Activated T-cell treated with anti-CD3 and anti-CD28 coated beads for 24 hours (primary cell): ENCODE measurements at places on chromosomes 1 and 21.

DNA sequence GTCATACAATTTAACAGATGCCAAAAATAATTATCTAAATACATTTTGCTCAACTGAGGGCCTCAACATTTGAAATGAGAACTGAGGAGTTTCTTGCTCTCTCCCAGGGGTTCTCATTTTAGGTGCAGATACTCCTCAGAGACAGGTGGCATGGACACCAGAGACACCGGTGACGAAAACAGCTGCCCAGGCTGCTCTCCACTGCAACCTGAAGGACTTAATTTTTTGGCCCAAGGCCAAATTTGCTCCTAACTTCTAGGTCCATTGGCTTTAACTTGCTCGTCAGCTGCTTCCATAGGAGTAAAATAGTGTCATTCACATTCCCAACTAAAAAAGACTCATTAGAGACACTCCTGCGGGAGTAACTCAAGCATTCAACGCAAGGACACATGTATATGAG lies 87.0 kb downstream of the NRIP1 start:
- DNase-seq: no peak

DNA sequence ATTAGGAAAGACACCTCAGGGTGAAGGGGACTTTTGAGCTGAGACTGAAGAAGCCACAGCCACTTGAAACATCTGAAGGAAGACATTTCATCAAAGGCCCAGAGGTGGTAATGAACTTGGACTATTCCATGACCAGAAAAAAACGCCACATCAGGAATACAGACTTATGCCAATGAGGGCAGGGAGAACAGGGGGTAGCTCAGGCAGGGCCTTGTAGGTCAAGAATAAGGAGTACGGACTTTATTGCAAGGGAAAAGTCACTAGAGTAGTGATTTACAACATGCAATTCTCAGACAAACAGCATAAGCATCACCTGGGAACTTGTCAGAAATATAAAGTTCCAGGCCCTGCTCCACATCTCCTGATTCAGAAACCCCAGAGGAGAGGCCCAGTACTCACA lies 11.8 kb downstream of the TP53BP2 start:
- DNase-seq: no peak

- DNase-seq: no peak
These were observed 910 bp downstream of the RUNX1 start for GRCh38 chr21:35048183-35048601.

DNA sequence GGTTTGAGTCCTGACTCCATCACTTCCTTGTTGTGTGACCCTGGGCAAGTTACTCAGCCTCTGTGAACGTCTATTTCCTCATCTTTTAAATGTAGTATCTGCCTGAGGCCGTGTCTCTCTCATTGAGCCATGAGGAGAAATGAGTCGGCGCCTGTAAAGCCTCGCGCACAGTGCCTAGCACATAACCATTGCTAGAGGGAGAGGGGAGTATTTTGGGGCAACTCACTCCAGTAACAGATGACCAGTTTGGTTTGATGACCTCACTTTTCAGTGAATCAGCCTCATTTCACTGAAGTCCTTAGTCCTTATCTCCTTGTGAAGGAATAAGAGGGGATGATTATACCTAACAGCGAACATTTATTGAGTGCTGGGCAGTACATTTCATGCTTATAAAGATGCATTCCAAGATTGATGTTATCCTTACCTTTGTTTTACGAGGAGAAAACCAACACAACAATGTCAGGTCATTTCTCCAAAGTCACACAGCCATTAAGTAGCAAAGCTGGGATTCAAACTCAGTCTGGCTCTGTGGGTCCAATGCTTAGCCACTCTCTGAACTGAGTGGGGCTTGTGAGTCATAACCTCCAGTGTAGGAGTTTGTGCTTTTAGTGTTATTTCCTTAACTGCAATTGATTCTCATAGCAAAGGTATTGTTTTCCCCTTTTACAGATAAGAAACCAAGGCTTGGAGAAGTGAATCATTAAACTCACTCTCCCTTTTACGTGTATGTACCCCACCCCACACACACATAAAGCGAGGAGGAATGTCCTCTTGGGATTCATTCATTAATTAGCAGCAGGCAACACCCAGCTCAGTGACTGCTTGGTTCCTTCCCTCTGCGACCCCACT lies 25.9 kb downstream of the KCNC4 start:
- peak; percentile 51 for DNase-seq

GRCh38 chr1:21251773-21252471 lies 38.3 kb downstream of the ECE1 start:
- DNase-seq: peak; percentile 44

DNA sequence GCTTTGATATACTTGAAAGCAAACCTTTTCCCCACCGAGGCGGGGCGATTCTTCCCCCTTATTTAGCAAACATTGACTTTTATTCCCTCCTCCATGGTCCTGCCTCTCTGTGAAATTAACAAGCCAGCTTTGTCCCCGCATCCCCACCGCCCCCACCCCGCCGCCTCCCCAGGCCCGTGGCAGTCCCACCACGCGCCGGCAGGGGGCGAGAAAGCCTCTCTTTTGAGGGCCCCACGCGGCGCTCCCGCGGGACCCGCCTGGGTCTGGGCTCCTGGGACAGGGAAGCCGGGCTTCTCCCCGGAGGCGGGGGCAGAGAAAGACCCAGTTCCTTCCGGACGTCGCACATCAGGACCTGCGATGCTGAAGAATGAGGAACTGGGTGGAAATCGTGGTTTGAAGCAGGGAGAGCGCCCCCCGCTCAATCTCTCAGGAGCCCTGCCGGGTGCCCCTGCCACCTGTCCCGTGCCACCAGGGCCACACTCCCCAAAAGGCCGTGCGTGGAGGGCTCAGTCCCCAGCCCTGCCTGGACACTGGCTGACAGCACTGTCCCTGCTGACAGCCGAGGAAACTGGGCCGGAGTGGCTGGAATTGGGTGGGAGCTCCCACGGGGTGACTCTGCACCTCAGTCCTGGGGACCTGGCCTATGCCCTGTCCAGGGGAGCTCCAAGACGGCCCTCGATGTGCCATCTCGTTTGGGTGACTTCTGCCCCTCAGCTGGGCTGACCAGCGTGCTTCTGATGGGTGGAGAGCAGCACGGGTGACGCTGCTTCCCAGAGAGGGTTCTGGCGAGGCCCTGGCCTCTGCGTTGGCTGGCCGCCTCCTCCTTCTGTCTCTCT lies 8.6 kb upstream of the ACTRT2 start:
- DNase-seq: peak; percentile 29

DNA sequence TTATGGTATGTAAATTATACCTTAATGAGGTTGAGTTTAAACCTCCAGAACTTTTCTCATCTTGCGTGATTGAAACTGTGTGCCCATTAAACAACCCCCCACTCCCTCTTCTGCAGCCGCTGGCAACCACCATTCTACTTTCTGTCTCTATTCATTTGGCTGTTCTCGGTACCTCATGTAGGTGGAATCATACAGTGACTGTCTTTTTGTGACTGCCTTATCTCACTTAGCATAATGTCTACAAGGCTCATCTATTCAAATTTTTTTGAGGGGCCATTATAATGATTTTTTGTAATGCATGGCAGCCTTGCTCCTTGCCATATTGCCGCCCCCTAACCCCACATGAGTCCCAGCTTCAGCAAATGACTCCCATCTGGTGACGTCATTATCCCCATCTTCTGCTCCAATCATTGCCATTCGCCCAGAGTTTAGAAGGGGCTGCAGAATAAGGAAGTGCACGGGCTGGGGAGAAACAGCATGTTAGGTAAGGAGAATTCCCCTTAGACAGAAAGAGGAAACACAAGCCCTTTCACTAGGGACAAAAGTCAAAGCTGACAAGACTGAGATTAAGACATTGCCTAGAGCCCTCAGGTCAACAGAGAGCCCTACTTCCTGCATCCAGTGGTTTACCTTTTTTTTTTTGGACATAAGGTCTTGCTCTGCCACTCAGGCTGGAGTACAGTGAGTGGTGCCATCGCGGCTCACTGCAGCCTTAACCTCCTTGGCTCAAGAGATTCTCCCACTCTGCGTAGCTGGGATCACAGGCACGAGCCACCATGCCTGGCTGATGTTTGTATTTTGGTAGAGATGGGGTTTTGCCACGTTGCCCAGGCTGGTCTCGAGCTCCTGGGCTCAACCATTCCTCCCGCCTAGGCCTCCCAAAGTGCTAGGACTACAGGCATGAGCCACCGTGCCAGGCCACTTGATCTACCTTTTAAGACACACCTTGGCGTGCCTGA lies 78.4 kb upstream of the ERRFI1 start:
- no peak for DNase-seq

DNA sequence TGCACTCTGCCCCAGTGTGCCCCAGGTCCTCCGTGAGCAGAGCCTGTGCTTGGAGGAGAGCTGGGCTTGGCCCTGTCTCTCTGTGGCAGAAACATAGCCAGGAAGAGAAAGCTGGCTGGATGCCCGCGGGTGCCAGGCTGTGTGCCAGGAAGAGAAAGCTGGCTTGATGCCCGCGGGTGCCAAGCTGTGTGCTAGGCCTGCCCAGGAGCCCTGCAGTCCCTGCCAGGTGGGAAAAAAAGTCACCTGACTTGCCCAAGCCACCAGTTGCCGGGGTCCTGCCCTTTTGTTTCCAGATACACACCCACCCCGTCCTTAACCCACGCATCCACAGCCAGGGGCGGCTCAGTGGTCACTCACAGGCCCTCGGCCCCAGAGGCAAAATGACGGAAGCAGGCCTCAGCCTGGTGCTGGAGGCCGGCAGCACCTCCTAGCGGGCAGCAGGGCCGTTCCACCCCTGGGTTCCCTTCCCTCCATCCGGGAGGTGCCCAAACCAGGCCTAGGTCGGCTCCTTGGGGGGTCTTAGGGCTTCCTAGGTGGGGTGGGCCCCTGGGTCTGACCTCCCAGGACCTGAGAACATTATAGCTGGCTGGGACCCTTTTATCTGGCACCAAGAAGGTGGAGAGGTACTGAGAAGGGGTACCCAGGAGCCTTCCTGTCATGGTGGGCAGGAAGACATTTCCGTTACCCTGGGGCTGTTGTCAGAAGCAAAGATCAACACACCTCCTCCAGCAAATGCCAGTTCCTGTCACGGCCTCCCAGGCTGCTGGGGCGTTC lies 9.1 kb downstream of the ITGB2 start:
- no peak for DNase-seq

DNA sequence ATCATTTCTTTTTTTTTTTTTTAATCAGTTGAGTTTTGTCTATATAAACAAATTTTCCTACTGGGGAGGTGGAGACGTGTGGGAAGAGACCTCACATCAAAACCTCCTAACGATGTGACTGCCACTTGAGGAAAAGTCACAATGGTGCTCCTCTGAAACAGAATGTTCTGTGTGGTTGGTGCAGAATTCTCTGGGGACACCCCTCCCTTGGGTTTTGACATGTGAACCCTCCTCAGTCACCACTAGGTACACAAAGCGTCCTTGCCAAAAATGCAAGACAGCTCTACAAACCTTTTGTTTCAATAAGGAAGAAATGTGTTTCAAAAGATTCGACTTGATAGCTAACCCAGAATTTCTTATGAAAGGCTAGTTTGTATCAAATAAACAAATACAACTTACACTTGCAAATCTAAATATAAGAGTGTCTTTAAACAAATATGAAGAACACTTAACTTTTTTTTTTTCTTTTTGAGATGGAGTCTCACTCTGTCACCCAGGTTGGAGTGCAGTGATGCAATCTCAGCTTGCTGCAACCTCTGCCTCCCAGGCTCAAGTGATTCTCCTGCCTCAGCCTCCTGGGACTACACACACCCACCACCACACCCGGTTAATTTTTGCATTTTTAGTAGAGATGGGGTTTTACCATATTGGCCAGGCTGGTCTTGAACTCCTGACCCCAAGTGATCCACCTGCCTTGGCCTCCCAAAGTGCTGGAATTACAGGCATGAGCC lies 9.3 kb downstream of the SLC25A24 start:
- no peak for DNase-seq

- DNase-seq: no peak
These were observed 110.4 kb downstream of the NFIA start for GRCh38 chr1:61192663-61193330.

DNA sequence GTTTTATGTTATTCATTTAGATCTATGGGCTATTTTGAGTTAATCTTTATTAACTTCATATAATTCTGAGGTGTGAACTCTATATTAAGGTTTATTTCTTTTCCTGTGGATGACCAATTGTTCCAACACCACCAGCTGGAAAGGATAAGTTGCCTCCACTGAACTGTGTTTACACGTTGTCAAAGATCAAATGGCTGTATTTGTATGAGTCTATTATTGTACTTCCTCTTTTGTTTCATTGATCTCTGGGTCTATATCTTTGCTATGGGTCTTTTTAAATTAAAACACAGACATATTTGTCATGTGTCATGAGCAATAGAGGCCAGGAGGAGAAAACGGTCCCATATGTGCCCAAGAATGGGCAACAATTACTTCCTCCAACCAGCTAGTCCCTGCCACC lies 5.2 kb upstream of the MAB21L3 start:
- DNase-seq: no peak

- DNase-seq: no peak
These were observed 684 bp downstream of the PPIH start for GRCh38 chr1:42658877-42659337.

DNA sequence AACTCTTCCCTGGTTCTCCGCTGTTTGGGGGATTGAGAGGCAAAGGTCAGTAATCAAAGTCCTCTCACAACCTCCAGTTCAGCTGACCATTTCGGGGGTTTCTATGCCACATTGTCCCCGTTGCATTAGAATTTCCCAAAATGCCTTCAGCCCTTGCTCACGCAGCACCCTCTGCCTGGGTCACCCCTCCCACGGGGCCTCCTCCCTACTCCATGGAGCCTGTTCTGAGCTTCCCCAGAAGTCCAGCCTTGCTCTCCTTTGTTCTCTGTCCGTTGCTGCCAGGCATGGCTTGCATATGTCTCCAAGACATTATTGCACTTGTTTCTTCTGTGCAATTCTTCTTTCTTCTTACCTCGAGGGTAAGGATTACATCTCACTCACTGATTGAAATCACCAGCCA lies 16.5 kb downstream of the DMRTB1 start:
- DNase-seq: no peak

GRCh38 chr1:184223216-184223615 lies 163.6 kb upstream of the C1orf21 start:
- no peak for DNase-seq

DNA sequence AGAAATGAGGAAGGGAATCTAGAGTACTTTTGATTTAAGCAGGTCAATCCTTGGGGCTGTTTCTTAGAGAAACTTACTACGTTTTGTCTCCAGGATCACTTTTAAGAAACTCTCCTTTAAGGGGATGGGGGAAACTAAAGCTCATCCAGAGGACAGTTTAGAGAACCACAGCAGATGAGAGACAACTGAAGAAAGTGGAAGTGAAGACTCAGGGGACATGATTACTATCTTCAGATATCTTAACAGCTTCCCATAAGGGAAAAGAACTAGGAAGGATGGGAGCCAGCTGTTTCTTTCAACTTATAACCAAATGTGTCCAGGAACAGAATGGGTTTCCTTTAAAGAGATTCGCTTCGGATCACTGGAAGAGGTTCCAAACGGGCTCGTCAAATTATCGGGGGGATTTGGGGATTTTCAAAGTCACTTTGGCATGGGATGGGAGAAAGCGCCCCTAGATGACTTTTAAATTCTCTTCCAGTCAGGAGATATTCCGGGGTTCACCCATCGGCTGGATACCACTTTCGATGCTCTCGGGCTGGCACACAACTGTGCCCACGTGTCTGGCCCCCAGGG lies 1.2 kb downstream of the SCMH1 start:
- DNase-seq: no peak

DNA sequence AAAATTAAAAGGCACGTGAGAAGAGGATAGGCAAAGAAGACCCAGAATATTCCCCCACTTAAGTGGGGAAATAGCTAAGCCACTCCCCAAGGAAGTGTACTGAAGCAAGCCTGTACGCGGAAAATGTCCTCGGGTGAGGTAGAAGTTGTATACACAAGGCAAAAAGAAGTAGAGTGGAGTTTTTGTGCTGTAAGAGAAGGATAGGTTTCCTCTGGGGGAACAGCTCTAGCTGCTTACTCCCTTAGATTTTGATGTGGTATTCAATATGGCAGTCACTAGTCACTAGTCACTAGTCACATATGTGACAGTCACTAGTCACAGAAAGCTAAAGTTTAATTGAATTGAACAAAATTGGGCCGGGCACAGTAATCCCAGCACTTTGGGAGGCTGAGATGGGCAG lies 7.6 kb downstream of the TXNIP start:
- no peak for DNase-seq
